ENCODE measurements at places on chromosomes 2 and 18.

- DNase-seq = no peak
These were observed 101.4 kb downstream of the PLA2R1 start for GRCh38 chr2:159961037-159961436.

DNA sequence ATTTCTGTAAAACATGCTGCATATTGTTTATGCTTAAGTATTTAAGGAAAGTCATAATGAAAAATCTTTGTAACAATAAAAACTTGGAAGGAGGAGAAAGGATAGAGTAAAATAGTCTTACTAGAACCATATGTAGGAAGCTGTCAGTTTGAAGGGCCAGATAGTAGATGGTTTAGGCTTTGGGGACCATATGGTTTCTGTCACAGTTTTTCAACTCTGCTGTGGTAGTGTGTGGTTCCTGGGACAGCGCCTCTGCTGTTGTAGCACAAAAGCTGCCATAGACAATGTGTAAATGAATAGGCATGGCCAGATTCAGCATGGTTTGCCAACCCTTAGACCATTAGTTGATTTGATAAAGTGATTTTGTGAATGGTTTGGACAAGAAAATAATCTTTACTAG lies 75.5 kb downstream of the SLC39A10 start:
- DNase-seq = no peak

- peak; percentile 79 for DNase-seq
These were observed 65.7 kb downstream of the SPRED2 start for GRCh38 chr2:65366595-65367125.

GRCh38 chr2:20803974-20804373 lies 18.9 kb downstream of the LDAH start:
- DNase-seq = no peak

GRCh38 chr2:181570833-181571661 lies 85.9 kb downstream of the CERKL start:
- DNase-seq = no peak

DNA sequence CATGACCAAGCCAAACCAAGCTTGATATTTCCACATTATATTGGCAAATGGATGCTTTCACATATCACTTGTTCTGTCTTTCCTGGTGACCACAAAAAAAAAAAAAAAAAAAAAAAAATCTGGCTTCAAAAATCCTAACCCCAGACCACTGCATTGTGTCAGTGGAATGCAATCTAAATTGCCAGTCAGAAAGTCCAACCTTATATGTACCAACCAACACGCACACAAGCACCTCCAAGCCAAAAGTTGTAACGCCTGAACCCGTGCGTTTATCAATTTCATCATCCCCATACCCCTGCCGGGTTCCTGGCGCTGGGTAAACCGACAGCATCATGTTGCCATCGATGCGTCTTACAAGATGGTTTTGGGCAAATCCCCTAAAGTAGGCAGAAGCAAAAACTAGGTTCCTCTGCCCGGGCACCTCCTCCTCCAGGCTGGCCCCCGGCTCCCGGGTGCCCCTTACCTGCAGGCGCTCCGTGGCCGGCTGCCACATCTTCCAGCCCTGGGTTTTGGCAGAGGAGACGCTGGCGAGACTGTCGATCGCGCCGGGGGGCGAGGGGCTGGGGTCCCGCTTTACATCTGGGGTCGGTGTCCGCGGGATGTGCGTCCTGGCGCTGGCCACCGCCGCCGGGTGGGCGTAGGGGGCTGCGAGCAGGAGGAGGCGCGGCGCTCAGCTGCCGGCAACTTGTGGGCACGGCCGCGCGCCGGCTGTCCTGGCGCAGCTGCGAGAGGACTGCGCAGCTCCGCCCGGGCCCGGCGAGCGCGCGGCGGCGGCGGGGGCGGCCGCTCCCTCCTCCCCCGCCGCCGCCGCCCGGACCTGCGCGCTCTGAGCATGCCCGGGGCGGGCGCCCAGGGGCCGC lies at the start of gene PID1:
Gene PID1, minus strand, starts transcription at position 737 of the 860 bp plus-strand sequence. Its CDS starts 244 bp downstream, at position 493.
- DNase-seq = no peak

DNA sequence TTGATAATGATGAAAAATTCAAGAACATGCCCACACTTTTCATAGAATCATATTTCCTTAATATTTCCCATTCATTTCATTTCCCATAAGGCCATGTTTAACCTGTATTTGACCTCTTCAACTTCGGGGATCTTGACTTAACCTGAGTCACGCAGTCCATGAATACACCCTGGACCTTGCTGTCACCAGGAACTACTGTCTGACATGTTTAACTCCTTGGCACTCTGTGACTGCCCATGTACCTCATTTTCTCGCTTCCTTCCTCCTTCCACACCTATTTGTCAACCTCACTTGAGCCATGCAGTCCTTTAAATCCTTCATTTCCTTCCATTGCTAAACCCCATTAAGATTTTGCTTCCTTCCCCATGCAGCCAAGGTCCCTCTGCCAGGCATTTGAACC lies 16.3 kb downstream of the ABCB11 start:
- DNase-seq = no peak

DNA sequence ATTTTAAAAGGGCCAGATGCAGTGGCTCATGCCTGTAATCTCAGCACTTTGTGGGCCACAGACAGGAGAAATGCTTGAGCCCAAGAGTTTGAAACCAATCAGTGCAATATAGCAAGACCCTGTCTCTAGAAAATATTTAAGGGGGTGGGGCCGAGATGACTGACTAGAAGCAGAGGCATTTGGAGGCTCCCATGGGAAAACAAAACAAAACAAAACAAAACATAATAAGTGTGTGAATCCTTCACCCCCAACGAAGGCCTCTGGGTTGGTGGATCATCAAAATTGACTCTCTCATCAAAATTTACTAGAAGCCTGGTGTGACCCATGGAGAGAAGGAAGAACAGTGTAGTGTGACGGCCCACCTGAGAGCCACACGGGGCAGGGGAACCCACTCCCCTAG lies 560.9 kb downstream of the LRP1B start:
- DNase-seq = no peak

GRCh38 chr2:99480390-99480789 lies 9.4 kb downstream of the REV1 start:
- no peak for DNase-seq

Data from activated CD4-positive, alpha-beta T cell treated with anti-CD3 and anti-CD28 coated beads, Interleukin-2, Interleukin-4, amounts not matched to agents 100 ng/mL and 50 ng/mL, durations not matched to agents 16 hours and 8 hours (primary cell).